AG04450 (cell line): ENCODE measurements at places on chromosomes 16 and 17.

- no peak for DNase-seq
These were observed 34.6 kb upstream of the TOX3 start for GRCh38 chr16:52581530-52581929.

- no peak for DNase-seq
These were observed 50.6 kb downstream of the MGAT5B start for GRCh38 chr17:76918811-76919210.

GRCh38 chr17:80034791-80035686 lies 633 bp downstream of the TBC1D16 start:
- no peak for DNase-seq

DNA sequence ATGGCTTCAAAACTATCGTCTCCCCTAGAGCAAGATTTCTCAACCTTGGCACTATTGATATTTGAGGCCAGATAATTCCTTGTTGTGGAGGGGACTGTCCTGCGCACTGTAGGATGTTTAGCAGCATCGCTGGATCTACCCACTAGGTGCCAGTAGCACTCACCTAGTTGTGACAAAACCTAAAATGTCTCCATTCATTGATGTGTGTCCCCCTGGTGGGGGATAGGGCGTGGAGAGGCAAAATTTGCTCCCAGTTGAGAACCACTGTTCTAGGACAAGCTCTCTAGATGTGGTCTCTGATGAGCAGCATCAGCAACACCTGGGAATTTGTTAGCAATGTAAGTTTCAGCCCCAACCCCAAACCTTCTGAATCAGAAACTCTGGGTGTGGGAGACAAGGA lies 259.0 kb downstream of the XYLT1 start:
- no peak for DNase-seq

- DNase-seq, result no peak
These were observed 12.5 kb downstream of the TOM1L2 start for GRCh38 chr17:17959520-17960361.
